ENCODE measurements at places on chromosomes 3 and 15.

- DNase-seq = no peak
Observed at GRCh38 chr3:59246719-59247401, 197.0 kb upstream of the CFAP20DC start.

GRCh38 chr3:125317761-125318160 lies 57.4 kb downstream of the ZNF148 start:
- no peak for DNase-seq

- DNase-seq = no peak
Observed at GRCh38 chr3:78293284-78293683, 1253.4 kb downstream of the ROBO2 start.

DNA sequence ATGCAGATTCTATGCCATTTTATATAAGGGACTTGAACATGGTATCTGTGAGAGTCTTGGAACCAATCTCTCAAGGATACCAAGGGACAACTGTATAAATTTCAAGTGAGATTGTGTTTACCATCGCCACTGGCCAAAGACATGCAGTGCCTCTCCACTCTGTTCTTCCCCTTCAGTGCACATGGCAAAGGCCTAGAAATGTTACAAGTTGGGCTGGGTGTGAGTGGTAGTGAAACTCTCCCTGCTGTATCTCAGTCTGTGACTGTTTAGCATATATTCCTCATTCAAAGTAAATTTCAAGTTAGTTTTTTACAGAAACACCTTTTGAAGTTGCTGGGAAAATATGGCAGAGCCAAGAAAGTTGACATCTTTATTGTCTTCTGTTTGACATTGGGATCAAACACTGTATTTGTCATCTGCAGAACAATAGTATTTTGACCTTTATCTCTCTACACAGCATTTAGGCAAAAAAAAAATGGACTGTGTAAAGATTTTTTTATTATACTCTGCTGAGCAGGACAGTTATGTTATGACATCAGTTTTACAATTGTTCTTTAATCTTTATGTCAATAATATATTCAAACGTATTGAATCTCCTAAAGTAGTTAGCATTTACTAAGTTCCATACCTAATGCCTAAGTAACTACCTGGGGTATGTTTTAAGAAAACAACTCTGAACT lies 101.4 kb downstream of the CCNL1 start:
- DNase-seq = no peak

DNA sequence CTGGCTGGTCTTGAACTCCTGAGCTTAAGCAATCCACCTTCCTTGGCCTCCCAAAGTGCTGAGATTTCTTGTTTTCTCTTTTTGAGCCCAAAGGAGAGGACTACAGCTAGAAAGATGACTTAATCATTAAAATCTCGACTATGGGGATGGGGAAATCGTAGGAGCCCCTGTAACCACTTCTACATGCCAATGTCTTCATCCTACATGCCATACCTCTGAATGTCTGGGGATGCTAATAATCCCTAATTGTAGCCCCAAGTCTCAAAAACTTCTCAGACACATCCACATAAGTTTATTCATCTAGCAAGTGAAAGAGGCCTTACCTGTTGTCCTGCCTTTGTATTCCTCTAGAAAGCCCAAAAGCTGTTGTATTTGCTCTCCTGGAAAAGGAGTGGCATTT lies 3.7 kb upstream of the RHOV start:
- no peak for DNase-seq

DNA sequence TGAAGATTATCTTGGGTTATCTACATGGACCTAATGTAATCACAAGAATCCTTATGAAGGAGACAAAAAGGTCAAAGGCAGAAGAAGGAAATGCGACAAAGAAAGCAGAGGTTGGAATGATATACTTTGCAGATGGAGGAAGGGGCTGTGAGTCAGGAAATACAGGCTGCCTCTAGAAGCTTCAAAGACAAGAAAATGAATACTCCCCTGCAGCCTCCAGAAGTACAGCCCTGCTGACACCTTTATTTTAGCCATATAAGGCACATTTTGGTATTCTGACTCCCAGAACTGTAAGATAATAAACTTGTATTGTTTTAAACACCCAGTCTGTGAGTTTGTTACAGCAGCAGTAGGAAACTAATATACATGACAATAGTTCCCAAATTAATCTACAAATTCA lies 58.6 kb downstream of the SIDT1 start:
- DNase-seq = no peak

DNA sequence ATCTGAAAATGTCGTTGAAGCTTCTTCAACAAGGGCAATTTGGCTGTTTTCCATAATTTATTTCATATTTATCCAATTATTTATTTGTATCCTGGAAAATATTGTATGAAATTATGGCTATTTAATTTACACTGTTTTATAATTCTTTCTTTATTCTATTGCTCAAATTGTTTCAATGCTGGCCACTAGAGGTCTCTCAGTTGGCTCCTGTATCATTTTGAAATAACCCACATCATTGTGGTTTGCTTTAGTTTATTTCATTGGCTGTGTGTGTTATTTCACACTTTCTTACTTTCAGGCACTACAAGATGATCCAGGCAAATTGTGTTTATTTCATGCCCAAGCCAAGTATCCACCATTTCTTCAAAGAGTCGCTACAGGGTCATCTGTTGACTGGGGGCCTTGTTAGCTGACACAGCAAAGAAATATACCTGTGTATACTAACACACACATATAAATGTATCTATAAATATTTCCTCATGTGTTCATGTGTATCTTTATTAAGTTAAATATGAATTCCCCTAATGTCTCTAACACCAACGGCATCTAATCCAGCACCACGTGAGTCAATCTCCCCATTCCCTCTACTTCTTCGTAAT lies 86.2 kb downstream of the NPAP1 start:
- DNase-seq = no peak

- DNase-seq = no peak
Observed at GRCh38 chr3:169836078-169836941, 23.6 kb upstream of the LRRC34 start.

DNA sequence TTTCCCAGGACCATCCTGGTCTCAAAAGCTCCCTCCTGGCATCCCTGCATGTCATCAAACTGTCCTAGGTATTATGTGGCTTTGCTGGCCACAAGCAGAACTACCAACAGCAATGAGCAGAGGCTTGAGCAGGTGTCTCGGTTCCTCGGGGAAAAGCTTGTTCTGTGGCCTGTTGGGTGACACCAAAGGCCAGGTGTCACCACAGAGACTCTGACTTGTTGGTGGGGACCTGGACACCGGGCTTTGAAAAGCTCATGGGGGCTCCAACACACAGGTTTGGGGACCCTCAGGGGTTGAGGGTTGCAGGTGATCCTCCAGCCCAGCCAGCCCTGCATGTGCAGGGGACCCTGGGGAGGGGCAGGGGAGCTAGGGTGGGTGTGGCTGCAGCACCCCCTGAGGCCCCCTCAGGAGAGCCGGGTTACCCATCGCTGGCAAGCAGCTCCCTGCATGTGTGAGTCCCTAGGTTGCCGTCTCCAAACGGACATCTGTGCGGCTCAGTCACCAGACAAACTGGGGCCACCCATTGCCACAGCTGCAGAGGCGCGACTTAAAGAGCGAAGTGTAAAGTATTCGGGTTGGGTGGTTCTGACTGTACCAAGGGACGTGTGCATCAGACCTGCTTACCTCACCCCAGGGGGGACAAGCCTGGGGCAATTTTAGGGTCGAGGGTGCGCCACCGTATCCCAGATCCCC lies 140.1 kb downstream of the CHSY1 start:
- DNase-seq = no peak

GRCh38 chr3:194395778-194396538 lies 3.1 kb downstream of the GP5 start:
- peak; percentile 43 for DNase-seq

GRCh38 chr15:71096676-71097075 lies 18.6 kb upstream of the THSD4 start:
- DNase-seq = no peak

- peak; percentile 43 for DNase-seq
Observed at GRCh38 chr3:111541911-111542483, at the start of gene CD96. CD96 (plus strand) TSS chr3:111542197; CDS start chr3:111542249, 52 bp downstream.

- DNase-seq = no peak
Observed at GRCh38 chr3:116663161-116664110, 46.1 kb upstream of the TUSC7 start.

- no peak for DNase-seq
Observed at GRCh38 chr3:29416514-29416913, 135.6 kb downstream of the RBMS3 start.

- no peak for DNase-seq
Observed at GRCh38 chr15:45333550-45333949, 44.8 kb downstream of the GATM start.

DNA sequence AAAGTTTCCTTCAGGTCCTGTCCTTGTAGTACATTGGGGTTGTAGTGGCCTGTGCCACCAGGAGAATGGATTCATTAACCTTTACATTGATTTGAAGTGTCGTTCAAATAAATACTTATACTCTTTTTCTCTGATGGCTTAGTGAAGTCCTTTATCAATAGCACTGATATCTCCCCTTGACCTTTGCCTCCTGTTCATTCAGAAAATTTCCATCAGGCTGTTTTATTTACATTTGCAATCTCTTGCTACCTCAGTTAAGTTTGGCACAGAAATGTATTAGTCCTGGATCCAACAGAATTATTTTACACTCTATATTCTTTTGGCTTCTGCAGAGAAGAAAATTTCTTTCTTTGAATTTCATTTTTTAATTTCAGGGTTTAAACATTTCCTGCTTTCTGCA lies 497.0 kb downstream of the RBMS3 start:
- DNase-seq = no peak

- no peak for DNase-seq
Observed at GRCh38 chr3:46926871-46927717, 49.5 kb downstream of the CCDC12 start.

DNA sequence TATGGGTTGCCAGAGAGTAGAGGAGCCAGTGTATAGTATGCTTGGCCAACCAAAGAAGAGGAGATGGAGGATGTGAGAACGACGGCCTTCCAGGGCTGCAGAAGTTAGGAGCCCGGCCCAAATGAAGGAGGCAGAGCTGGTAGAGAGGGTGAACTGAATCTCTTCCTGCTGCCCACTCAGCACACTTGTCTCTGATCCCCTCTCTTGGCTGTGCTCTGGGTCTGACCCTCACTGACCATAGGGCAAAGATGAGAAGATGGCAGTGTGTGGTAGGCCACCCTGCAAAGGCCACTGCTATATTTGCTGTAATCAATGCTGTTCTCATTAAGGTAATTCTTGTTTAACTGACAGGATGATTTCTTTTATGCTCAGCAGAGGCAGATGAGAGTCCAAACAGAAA lies 256.0 kb downstream of the OCA2 start:
- DNase-seq = no peak

DNA sequence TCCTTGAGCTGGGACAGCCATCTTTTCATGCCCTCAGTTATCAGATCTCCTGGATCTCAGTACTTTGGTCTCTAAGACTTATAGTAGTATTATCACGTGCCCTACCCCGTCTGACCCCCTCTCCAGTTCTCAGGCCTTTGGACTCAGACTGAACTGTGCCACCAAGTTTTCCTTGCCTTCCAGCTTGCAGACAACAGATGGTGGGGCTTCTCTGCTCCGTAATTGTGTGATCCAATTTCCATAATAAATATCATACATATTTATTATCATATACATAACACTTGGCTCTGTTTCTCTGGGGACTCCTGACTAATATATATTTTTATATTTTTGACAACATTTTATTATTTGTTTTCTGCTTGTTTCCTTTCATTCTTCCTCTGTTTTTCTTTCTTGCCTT lies 458.8 kb upstream of the SEMA6D start:
- no peak for DNase-seq

GRCh38 chr3:17830788-17831187 lies 88.4 kb upstream of the TBC1D5 start:
- no peak for DNase-seq

DNA sequence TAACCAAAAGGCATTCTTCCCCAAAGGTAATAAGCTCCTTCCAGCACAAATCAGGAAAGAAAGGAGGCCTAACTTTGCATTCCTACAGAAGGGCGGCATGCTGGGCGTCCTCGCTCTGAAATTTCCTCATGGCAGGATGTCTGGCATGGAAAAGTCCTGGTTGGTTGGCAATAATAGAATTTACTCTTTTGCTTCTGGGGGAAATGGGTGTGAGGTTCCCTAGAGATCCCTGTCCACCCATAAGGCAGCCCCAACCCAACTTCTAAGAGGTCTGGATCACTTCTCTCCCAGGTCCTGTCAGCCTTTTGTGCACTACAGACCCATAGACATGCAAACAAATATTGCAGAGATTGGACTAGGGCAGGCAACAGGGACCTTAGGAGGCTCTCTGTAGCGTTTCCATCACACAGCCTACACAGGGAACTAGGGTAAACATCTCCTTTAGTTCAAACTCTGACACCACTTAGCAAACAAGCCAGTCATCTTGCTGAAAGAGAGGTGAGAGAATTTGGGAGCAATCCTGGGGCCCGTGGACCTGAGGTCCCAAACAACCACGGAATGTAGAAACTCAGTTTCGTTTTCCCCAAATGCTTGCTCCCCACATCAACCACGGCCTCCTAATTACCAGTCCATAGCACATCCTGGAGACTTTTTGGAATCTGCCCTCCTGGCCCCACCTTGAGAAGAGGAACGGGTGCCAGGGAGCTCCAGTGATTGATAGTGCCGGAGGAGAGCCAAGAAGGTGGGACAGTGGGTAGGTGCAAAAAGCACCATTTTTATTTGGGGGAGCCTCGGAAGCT lies 2.1 kb downstream of the ZIC4 start:
- DNase-seq = no peak

- no peak for DNase-seq
Observed at GRCh38 chr15:66008940-66009562, 139.8 kb downstream of the RAB11A start.

DNA sequence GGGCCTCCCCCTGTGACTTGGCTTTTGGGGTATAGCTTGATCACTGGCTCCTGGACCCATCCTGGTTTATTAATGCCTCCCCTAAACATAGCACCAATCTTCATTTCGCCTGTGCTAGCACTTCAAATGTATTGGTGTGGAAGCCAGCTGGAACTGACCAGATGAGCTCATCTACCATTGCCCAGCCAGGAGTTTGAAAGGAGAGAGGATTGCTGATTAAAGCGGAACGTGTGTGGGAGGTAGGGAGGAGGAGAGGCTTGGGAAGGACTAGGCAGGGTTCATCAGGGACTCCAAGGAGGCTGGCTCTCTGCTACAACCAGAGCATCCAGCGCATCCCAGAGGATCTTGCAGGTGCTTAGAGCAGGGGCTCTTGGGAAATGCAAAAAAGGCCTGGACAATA lies 34.4 kb upstream of the TLE3 start:
- DNase-seq = no peak

DNA sequence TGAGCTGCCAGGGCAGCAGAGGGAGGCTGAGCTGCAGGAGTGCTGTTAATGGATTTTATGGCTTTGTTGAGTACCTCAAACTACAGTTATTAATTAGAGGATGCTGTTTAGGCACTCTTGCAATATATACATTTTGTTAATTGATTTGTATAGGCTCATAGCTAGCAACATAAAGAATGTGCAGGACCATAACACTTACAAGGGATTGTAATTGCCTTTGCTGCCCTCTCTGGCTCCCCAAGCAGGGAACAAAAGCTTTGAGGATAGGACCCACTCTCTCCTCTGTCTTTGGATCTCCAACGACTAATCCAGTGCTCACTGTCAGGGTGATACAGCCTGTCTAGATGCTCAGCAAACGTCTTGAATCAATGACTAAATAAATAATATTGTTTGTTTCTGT lies 1.2 kb upstream of the CLSTN2 start:
- no peak for DNase-seq

All from activated T-cell treated with anti-CD3 and anti-CD28 coated beads for 48 hours (primary cell).